NCI-H2081 treated with DMSO at 0.1 percent for 48 hours (cell line): ENCODE measurements at places on chromosomes 16 and 17.

GRCh38 chr17:17814162-17815061, 22.4 kb downstream of the SREBF1 start:
- no peak for DNase-seq

DNA sequence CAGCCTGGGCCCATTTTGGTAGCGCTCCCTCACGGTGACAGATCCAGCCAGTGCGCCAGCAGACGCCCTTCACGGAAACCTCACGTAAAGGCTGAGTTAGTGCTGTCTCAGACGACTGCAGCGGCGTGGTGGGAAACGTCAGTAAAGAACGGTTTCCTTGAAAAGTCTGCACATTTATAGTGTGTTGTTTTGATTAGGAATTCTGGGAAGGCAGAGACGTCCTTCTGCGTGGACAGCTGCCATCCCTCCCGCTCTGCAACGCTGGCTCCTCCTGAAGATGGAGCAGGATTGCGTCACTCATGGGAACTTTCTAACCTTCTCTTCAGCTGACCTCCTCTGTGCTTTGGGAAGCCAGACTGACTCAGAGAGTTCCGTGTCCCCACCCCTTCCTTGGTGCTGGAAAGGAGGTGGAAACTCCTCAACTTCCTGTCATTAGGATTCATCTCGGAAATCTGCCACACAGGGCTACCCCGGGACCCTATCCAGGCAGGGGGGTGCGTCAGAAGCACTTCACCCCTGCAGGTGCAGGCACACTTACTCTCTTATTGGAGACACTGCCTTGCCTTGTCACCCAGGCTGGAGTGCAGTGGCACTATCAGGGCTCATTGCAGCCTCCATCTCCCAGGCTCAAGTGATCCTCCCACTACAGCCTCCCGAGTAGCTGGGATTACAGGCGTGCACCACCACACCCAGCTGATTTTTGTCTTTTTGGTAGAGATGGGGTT, 24.3 kb upstream of the CRISPLD2 start:
- DNase-seq, result no peak

DNA sequence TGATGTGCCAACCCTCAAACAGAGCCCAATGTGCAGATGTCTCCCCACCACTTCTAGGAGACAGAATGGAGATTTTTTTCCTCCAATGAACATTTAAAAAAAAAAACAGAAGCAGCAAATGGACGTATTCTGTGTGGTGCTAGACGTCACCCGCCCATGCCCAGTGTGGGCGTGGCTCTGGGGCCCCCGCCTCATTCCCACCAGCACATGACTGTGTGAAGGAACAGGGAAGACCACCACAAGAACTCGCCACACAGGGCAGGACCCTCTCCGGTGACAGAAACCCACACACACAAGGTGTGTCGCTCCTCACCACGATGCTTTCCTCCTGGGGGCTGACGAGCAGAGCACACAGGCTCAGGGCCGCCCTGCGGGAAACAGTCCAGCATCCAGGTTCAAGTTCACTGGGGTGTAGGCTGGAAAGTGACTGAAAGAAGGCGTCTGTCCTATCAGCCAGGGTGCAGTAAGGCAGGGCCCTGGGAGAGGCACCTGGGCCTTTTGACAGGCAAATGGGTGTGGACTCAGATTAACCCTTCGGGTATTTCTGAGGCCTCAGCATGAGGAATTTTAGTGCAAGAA, 53.5 kb downstream of the KLHDC4 start:
- no peak for DNase-seq

DNA sequence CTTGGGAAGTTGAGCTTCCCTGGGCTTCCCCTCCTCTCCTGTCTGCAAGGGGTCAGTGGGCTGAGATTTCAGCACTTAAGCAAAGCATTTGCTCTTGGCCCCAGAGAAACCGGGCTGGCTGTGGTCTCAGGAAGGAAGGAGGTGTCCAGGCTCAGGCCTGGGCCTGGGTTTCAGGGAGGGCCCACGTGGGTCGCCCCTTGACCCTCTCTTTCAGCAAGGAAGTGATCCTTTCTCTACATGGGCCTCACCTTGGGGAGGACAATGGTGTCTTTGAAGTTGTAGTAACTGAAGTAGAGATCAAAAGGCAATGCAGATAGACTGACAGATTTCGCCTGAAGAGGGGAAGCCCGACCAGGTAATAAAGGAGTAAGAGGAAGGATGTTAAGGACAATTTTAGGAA, 2.7 kb downstream of the NOD2 start:
- DNase-seq, result no peak

DNA sequence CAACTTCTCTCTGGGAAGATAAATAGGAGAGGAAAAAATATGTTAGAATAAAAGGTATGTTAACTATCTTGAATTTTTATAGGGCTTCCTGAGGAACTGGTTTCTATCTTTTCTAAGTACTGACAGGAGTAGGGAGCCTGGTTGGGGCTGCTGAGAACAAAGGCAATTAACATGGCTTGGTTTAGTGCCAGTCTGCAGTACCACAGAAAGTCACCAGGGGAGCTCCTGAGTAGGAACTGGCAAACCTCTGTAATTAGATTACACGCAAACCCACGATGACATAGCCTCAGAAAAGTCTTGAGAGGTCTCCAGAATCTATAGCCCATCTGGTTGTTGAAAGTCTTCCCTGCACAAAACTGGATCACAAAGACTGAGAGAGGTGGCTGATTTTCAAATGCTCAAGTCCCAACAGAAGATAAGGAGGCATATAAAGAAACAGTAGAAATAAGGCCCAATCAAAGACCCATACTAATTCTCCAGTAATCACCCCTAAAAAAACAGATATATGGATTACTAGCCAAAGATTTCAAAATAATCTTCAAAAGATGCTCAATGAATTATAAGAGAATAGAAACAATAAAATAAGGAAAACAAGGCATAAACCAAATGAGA, 11.7 kb upstream of the CNTNAP4 start:
- DNase-seq, result peak; percentile 0

- DNase-seq, result no peak
These were observed 266.6 kb downstream of the XYLT1 start for GRCh38 chr16:17204206-17204605.

GRCh38 chr16:72198021-72198711, 26.2 kb upstream of the PMFBP1 start:
- no peak for DNase-seq

DNA sequence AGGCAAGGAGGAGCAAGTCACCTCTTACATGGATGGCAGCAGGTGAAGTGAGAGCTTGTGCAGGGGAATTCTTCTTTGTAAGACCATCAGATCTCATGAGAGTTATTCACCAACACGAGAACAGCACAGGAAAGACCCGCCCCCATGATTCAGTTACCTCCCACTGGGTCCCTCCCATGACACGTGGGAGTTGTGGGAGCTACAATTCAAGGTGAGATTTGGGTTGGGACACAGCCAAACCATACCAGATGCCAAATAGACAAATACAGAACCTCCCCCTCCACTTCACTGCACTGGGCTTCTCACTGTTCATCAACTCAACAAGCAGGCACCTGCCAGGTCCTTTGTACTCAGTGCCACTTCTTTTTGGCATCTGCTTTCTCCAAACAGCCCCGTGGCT, 100.2 kb downstream of the WSCD1 start:
- no peak for DNase-seq

DNA sequence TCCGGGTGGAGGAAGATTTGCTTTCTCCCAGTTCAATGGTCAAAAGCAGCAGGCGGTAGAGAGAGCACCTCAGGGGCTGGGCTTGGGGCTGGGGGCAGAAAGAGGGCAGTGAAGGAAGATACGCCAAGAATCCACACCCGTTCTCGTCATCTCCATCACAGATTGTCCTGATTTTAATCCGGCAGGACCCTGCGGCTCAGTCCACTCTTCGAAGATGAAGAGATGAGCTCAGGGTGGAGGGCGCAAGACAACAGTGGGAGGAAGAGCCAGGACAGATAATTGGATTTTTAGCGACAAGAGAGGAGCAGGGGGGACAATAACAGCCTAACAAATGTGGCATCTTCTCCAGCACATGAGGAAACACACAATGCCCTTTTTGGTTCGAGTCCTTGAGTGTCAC, 165.9 kb downstream of the SDK2 start:
- no peak for DNase-seq

GRCh38 chr16:11156401-11156800, 99.6 kb downstream of the SOCS1 start:
- DNase-seq, result no peak

- DNase-seq, result no peak
These were observed 2.7 kb upstream of the DHRS7B start for GRCh38 chr17:21124086-21124485.

- no peak for DNase-seq
These were observed 32.0 kb upstream of the SUPT4H1 start for GRCh38 chr17:58383892-58384462.

GRCh38 chr17:49218941-49219913, 8.7 kb downstream of the ABI3 start:
- no peak for DNase-seq

- DNase-seq, result no peak
These were observed 260.9 kb downstream of the PHKB start for GRCh38 chr16:47722046-47722445.

GRCh38 chr17:2814481-2815341, 18.5 kb downstream of the RAP1GAP2 start:
- no peak for DNase-seq

- DNase-seq, result peak; percentile 30
These were observed 13.7 kb upstream of the GUCY2D start for GRCh38 chr17:7988750-7989178.

GRCh38 chr17:14923981-14924380, 341.1 kb downstream of the PMP22 start:
- no peak for DNase-seq

GRCh38 chr17:79630126-79630525, 19.3 kb upstream of the RBFOX3 start:
- DNase-seq, result no peak

GRCh38 chr16:53755026-53755910, 51.3 kb downstream of the FTO start:
- DNase-seq, result peak; percentile 9

GRCh38 chr17:17698869-17699351, 17.7 kb downstream of the RAI1 start:
- DNase-seq, result no peak

GRCh38 chr16:67150833-67151396, at the start of gene B3GNT9:
TSS of gene B3GNT9 (minus strand) at chr16:67150998. CDS start at chr16:67150485, 513 bp downstream.
- no peak for DNase-seq

DNA sequence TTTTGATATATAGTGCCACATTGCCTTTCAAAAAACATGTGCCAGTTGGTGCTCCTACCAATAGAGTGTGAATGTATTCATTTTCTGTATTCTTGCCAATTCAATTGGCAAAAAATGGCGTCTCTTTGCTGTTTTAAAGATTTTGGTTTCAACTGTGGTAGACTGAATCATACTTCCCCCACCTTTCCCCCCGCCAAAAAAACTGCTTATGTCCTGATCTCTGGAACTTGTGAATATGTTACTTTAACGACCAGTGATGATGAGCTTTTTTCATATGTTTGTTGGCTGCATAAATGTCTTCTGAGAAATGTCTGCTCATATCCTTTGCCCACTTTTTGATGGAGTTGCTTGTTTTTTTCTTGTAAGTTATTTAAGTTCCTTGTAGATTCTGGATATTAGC, 325.1 kb upstream of the KCNJ16 start:
- no peak for DNase-seq

DNA sequence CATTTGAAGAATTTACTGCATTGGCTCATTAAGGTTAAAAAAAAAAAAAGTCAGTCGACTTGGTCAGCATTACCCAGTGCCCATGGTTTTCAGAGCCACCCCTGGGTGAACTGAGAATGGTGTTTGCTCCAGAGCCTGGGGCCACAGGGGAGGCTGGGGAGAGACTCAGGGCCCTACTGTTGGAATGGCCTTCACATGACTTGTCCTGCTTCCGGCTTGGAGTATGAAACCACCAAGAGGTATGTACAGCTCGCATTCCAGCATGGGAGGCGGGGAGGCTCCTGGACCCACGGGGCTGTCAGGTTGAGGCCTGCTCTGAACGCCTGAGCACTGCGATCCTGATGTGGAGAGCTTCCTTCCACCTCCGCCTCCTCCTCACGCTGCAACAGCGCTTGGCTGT, 36.8 kb downstream of the MSI2 start:
- DNase-seq, result no peak

- no peak for DNase-seq
These were observed 11.3 kb downstream of the YPEL2 start for GRCh38 chr17:59342681-59343131.

GRCh38 chr17:16818340-16818739, 128.3 kb downstream of the CCDC144A start:
- DNase-seq, result no peak

- no peak for DNase-seq
These were observed 84.9 kb downstream of the CYB561 start for GRCh38 chr17:63361182-63361581.

DNA sequence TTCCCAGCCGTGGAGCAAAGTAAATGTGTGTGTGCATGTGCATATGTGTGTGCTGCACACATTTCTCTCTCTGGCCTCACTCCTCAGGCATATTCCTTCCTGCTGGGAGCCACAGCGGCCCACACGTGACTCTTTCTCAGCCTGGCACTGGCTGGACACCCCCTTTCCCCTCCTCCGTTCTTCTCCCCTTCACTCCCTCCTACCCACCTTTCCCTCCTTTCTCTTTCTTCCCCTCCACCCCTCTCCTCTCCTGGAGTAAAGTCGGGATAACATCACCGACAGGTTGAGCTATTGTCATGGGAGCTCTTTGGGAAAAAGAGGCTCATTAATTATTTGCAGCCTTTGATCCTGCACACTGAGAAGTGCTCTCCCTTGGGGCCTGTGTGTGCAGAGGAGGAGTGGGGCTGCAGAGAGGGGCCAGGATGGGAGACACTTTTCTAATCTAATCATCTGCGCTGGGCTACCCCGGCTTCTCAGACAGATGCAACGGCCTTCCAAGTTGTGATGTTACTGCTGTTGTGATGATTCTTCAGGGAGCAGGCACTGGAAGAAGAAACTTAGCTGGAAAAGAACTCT, 126.3 kb upstream of the HSBP1 start:
- no peak for DNase-seq

DNA sequence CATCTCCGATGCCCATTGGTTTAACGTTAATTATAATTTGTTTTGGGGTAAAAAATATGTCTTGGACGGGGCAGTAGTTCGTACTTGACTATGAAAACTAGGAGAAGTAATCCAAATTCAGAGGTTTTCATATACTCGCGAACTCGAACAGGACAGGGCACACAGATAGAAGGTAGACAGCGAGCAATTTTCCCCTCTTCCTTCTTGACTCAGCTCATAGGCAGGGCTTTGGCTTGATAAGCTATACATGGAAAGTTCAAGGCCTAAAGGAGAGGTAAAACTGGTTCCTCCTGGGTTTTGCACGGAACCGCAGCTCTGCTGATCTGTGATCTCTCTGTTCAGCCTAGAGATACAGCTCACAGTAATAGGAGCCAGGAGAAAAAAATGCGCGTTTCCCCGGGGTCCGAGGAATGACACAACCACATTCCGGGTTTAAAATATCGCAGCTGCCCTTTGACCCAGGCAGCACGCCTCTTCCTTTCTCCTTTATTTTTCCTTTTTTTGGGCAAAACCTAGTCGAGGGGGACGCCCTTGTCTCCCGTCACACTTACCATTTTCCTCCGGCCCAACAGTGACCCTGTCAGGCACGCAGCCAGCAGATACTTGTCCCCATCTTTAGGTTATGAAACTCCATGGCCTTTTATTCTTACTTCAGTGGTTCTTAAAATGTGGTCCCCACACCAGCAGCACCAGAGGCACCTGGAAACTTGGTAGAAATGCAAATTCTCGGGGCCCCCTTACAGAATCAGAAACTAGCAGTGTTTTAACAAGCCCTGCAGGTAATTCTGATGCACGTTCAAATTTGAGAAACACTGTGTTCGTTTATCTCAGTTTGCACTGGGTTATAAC, 1.7 kb upstream of the LASP1 start:
- no peak for DNase-seq
